ENCODE measurements at places on chromosomes 6 and 20.

DNA sequence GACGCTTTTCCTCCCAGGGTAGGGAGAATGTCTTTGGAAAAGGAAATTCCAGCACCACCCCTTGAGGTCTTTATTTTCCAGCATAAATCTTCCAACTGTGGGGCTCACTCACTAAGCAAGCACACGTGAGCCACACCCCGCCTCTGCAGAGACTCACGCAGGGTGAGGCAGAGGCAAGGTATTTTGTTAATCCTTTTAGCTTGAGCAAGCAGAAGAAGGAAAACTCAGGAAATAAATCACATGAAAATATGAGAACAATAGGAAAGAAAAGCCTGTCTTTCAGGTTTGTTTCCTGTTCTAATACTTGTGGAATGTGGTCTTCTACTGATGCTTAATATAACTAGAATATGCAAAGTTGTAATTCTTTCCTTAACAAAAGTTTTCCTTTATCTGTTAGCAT is 4.1 kb upstream of the PHACTR2 start:
- DNase-seq = no peak
- H3K4me3 ChIP-seq = no peak overlapping the region
- no peak overlapping the region for H3K27ac ChIP-seq
- no peaks in the 10 kb centered on the region for H3K4me1 ChIP-seq
- peaks cover 2% of the 10 kb centered on the region for H3K36me3 ChIP-seq

DNA sequence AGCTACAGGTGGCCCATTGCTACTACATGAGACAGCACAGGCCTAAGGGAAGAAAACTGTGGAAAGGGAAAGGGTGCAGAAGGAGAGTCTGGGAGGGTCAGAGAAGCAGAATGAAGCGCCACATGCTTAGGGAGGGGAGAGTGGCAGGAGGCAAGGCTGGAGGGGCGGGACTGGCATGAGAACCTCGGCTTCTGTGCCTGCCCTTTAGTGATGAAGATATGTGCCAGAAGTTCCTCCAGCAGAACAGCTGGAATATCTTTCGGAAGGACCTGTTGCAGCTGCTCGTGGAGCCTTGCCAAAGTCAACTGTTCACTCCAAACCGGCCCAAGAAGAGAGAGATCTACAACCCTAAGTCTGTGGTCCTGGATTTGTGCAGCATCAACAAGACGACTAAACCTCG is 61.8 kb downstream of the CNBD2 start:
- no peaks in the 10 kb centered on the region for H3K4me1 ChIP-seq
- H3K27ac ChIP-seq = no peak overlapping the region
- no peaks in the 10 kb centered on the region for H3K27me3 ChIP-seq
- no peak overlapping the region for H3K4me3 ChIP-seq

DNA sequence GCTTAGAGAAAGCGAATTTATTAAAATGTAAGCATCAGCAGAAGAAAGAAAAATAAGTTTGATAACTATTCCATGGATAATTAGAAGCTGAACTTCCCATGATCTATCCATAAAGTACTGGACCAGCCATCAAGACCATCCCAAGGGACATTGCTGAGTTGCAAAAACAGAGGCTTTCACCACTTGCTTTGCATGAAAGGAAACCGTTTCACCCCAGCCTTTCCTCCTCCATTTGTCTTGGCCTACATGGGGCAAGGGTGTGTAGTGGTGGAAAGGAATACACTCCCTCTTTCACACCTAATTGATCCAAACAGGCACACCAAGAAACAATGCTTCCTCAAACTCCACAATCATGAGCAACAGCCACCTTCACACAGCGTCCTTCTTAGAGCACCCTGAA is 10.4 kb downstream of the HIVEP2 start:
- DNase-seq = no peak
- peaks cover 88% of the 10 kb centered on the region for H3K4me1 ChIP-seq
- peak overlapping the region; percentile 81 for H3K27ac ChIP-seq
- peaks cover 62% of the 10 kb centered on the region for H3K36me3 ChIP-seq
- H3K4me3 ChIP-seq = no peak overlapping the region

- H3K27me3 ChIP-seq = no peaks in the 10 kb centered on the region
- H3K4me3 ChIP-seq = no peak overlapping the region
- peaks cover 13% of the 10 kb centered on the region for H3K4me1 ChIP-seq
- no peaks in the 10 kb centered on the region for H3K36me3 ChIP-seq
Observed at GRCh38 chr6:142635130-142635529, 309.8 kb downstream of the HIVEP2 start.

DNA sequence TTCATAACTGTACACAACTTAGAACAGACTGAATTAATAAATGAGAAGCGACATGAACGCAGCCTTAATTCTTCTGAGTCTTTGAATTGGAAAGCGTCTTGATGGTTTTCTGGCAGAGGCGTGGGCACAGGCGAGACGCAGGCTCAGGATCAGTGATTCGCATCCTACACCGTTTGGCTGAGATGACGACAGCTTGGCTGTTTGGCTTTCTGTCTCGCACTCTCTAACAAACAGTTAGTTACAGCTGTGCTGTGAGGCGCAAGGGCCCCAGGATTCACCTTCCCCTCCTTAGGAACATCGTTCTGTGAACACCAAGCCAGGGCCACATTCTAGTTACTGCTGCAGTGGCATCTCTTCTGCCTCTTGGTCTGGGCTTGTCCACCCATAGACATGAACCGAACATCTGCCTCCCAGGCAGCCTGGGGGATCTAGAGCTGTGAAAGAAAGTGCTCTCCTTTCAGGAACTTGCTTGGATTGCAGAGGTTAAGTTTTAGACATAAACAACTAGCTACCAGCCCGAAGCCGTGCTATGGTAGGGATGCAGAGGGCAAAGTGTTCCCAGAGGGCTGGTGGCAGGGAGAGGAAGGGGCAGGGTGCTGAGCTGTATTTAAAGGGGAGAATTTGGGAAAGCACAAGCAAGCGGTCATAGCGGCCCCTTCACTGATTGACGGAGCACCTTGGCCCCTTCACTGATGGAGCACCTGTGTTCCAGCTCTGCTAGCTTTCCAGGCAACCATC is 49.6 kb downstream of the TCP11 start:
- no peak overlapping the region for H3K27ac ChIP-seq
- H3K36me3 ChIP-seq = peaks cover 3% of the 10 kb centered on the region
- no peaks in the 10 kb centered on the region for H3K4me1 ChIP-seq
- H3K27me3 ChIP-seq = no peaks in the 10 kb centered on the region
- no peak for DNase-seq

Measured in activated naive CD8-positive, alpha-beta T cell treated with anti-CD3 and anti-CD28 coated beads for 36 hours (primary cell).